ENCODE measurements at places on chromosomes 7 and 10.

DNA sequence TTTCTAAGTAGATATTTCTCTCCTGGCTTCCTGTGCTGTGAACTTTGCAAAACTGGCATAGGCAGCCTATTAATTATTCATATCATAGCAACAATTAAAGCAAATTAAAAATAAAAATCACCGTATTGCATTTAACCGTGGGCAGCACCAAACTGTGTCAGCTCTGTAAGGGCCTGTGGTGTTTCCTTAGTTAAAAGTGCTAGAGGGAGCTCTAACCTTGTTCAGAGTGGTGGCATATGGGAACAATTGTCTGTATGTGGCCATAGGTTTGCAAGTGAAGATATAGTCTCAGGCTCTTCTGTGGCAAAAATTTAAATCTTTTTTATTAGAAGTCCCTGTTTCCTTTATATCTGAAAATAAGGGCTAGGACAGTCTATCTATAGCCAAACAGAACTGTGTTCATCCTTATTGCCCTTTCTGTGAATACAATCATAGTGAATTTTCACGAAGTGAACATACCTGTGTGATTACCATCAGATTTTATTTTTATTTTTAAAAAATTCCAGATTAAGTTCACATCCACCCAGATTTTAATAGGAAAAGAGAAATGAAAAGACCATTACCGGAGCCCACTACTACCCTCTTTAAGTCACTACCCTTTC lies 92.6 kb downstream of the POLL start:
- no peak for DNase-seq

- DNase-seq = no peak
Observed at GRCh38 chr10:9951481-9952257, 1066.0 kb upstream of the CELF2 start.

DNA sequence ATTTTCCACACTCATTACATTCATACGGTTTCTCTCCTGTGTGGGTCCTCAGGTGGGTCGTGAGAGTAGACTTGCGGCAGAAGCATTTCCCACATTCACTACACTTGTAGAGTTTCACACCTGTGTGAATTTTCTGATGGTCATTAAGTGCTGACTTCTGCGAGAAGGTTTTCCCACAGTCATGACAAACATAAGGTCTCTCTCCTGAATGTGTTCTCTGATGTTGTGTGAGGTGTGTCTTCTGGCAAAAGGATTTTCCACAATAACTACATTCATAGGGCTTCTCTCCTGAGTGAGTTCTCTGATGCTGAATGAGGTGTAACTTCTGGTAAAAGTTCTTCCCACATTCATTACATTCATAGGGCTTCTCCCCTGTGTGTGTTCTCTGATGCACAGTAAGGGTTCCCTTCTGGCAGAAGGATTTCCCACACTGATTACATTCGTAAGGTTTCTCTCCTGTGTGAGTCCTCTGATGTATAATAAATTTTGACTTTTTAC lies 15.1 kb downstream of the ZNF12 start:
- DNase-seq = no peak

DNA sequence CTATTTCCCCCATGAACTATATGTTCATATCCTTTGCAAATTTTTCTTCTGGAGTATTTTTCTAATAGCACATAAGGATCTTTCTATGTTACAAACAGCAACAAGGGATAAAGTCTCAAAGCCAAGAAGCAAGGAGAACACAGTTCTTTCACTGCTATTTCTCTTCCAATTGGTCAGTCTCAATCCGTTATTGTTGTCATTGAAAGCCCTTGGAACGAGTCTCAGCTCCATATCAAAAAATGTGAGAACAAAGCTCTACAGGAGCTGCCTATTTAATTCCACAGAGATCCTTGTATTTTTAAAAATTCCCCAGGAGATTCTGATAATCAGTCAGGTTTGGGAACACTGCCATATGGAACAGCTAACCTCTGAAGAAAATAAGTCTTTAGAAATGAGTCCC lies 15.7 kb downstream of the SLC35B4 start:
- DNase-seq = no peak

- DNase-seq = no peak
Observed at GRCh38 chr7:40701836-40702551, 567.2 kb downstream of the SUGCT start.

DNA sequence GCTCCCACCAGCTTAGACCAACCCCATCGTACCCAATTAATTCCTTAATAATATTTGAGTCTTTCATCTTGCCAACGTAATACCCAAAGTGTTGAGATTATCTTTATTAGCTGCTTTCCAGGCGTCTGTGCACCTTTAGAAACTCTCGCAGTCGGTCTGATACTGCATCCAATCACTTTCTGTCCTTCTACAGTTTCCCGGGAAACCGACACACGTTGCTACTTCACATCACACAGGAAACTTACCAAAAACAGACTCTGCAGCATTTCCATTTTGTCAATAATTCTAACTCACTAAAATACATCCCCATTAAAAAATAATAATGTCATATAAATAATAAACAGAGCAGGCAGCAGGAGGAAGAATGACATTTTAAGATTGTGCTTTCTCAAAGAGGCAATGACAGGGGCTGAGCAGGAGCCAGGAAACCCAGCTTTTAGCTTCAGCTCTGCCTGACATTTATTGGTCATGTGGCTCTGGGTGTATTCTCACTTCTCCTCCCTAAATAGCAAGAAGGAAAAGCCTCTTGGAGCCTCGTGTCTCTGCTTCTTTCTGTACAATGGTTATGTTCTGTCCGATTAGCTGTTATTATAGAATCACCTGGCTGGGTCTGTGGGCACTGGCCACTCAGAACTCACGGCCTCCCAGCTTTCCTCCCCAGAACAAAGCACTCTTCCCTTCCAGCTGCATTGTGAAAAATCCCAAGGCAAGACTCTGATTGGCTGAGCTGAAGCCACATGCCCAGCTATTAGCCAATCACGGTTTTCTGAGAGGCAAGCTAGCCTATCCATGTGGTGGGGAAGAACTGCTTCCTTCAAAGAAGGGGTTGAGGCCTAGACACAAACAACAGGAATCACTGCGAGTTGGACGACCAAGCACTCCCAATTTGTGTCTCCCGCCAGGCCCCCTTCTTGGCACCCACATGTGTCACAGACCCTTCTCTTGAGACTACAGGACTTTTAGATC lies 424.7 kb upstream of the FOXK1 start:
- DNase-seq = no peak

GRCh38 chr7:12146813-12147212 lies 64.3 kb upstream of the TMEM106B start:
- DNase-seq = no peak

DNA sequence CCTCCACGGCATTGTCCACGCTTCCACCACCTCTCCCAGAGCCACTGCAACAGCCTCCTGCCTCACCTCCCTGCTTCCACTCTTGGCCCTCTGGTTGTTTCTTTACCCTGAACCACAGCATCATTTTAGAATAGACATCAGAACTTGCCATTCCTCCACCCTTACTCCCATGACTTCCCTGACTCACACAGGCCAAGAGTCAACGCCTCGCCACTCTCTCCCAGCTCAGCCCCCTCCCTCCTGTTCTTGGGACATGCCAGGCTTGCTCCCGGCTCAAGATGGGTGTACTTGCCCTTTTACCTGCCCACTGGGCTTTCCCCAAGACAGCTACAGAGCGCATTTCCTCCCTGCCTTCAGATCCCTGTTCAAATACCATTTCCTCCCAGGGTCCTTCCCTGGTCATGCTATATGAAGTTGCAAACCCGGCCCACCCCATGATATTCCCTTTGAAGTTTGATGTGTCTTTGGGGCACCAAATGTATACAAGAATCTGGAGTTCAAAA lies 429.1 kb downstream of the RPS24 start:
- no peak for DNase-seq

DNA sequence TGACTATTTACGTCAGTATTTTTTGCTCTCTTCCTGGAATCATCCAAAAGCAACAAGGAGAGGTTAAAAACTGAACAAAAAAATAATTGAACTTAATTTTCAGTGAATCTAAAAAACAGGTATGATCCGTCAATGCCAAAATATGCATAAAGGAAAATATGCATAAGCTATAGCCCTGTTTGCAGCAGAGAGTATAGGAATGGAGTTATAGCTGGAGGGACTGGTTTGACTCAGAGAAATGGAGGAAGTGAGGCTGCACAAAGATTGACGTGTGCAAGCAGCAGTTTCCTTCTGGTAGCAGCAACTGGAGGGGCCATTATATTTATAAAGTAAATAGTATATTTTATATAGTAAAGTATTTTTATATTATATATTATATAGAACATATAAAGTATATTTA lies 37.1 kb downstream of the GNG11 start:
- DNase-seq = no peak

- no peak for DNase-seq
Observed at GRCh38 chr10:133422223-133422806, 2.1 kb downstream of the SPRN start.

DNA sequence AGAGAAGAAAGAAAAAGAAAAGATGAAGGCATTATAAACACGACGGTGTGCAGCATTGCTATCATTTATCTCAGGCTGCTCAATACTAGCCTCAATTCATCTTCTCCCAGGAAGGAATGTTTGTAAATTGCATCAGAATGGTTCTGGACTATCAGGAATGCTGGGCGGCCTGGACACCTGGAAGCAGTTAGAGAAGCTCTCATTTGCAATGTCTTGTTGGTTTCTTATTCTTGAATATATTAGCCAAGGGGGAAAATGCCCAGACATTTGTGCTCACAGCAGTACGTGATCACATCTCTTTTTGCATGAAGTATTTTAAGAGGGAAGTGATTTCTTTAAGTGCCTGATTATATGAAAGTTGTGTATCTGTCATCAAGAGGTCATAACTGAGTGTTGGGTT lies 85.6 kb upstream of the IMMP2L start:
- no peak for DNase-seq

- peak; percentile 77 for DNase-seq
Observed at GRCh38 chr10:31320550-31321211, 1.7 kb downstream of the ZEB1 start.

DNA sequence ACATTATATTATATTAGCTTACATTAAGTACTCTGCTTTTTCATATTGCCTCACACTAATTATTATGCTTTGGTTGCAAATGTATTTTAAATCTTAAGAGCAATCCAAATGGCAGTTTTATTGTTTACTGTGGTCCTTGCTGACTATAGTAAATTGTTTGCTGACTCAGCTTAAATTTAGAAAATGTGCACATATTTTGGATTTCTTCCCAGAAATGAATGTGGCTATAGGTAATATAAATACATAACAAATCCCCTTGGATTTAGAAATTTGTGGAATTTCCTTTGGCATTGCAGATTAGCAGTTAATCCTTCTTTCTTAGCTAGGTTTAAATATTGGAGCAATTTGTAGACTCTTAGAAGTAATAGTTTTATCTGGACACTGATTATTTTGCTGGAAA lies 565.8 kb downstream of the NRG3 start:
- DNase-seq = no peak

- no peak for DNase-seq
Observed at GRCh38 chr7:28142650-28143049, 37.9 kb downstream of the JAZF1 start.

- DNase-seq = no peak
Observed at GRCh38 chr7:88806280-88807037, 10.9 kb upstream of the TEX47 start.

DNA sequence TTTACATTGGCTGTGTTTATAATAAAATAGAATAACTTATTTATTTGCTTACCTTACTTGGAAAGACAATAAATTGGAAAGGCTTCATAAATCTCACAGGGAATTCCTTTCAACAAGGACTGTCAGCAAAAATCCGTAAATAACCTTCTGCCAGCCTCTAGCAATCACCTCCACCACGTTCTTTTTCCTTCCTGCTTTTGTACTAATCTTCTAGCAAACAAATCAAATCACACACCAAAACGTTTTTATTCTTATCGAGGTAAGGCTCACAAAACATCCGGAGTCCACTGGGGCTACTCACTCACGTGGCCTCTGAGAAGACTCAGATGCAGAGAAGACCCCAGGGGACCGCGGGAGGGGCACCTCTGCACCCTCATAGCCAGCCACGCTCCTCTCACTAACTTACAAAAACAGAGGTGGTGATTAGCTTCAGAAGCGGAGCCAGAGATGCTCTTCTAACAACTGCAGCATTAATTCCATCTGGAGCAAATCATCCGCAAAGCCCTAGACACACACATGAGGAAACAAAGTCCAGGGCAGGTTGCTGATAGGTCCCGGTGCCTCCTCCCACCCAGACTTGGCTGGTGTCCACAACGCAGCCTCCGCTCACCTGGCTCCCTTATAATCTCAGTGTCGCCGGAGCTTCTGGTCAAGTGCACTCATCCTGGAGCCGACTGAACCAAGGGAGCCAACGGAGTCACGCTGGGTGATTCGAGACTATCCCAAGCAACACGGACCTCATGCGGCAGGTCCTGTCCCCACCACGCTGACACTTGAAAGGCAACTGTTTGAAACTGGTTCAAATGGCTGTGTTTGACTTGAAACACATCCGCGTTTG lies 22.5 kb downstream of the CTBP2 start:
- no peak for DNase-seq

DNA sequence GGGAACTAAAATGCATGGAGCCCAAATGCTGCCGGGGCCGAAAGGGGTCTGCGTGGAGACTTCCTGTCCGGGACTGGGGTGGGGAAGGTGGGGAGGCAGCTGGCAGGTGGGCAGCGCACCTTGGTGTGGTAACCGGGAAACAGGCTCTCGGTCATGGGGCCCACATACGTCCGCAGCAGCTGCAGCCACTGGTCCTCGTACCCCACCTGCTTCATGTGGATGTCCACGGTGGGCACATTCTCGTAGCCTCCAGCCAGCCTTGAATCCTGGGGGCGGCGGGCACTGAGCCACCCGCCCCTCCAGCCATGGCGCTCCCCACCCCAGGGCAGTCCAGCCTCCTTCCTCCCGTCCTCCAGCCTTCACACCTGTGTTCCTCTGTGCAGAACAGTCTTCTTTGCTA lies 6.6 kb upstream of the MOGAT3 start:
- no peak for DNase-seq

DNA sequence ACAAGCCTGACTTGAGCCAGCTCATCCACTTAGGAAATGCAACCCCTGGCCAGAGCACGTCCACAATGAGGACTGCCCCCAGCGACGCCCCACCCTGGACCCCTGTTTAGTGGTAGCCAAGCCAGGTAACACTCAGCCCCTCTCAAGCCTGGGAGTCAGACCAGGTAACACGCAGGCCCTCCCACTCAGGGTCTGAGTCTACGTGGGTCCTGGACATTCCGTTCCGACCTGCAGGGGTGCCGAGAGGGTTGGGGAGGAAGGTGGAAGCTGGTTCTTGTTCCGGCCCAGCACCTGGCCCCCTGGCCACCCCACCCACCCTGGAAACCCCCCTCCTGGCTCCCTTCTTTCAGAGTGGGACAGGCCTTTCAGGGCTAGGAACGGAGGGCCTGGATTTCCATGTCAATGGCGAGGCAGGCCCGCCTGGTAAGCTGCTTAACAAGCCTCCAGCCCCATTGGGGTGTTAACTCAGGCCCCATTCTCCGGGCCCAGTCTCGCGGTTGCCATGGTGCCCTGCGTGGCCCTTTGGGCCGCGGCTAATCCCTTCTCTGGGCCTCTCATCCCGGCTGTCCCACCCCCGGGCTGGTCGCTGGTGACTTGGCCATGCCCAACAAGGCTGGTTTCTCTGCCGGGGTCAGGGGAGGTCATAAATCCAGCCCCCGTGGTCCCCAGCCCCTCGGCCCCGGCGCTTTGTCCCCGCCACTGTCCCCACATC lies 19.7 kb upstream of the LFNG start:
- no peak for DNase-seq

- no peak for DNase-seq
Observed at GRCh38 chr10:112126901-112127300, 56.7 kb downstream of the GPAM start.

Measured in ascending aorta (tissue), 2 donors.